Stimulated activated memory B cell treated with anti-CD40 and anti-IgM and Interleukin-4, amounts not matched to agents 10 μg/mL and 1 μg/mL and 100 μg/mL, for 72 hours (primary cell): ENCODE measurements at places on chromosomes 1 and 21.

DNA sequence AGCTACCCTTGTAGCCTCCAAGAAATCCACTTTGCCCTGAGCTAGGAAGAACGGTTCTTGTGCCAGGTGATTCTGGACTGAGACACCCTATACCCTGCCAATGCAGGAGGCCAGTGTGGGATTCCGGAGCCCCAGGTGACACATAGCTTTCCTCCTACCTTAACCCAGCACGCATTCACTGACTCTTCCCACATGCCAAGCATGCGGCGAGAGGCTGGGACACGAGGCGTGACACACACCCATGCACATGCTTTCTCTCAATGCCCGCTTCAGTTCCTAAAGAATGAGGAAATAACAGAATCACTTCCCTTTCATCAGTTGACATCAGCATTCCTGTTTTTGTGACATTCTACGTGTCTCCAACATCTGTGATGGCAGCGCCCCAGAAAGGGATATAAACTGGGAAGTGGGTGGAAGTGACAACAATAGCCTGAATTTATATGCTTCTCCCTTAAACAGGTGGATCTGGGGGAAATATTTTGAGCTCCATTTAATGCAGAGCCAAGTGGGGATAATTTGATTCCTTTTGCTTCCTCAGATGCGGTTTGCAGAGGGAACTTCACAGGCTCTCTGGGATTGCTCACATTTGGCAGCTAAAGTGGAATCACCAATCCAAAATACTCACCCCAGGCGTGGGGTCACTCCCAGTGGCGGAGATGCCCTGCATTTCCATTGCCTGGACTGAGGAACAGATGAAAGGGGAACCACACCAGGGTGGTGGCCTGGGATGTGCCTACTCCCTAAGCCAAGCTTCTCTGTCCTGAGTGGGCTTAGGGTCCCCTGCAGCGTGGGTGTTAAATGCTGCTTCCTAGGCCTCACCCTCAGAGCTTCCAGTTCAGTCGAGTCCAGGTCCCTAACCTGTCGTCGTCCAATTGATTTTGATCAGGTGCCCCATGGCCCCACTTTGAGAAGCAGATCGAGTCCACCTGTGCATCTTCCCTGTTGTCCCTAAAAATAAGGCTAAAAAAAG is 445.1 kb downstream of the SIPA1L2 start:
- ATAC-seq, result no peak

GRCh38 chr1:47483651-47484050 is 45.8 kb downstream of the FOXD2 start:
- ATAC-seq, result no peak

GRCh38 chr1:227603327-227603726 is 40.0 kb downstream of the ZNF678 start:
- ATAC-seq, result no peak

- no peak for ATAC-seq
These were observed 5.3 kb upstream of the DPT start for GRCh38 chr1:168734271-168734670.

GRCh38 chr1:232932486-232933425 is 17.7 kb upstream of the NTPCR start:
- ATAC-seq, result no peak

DNA sequence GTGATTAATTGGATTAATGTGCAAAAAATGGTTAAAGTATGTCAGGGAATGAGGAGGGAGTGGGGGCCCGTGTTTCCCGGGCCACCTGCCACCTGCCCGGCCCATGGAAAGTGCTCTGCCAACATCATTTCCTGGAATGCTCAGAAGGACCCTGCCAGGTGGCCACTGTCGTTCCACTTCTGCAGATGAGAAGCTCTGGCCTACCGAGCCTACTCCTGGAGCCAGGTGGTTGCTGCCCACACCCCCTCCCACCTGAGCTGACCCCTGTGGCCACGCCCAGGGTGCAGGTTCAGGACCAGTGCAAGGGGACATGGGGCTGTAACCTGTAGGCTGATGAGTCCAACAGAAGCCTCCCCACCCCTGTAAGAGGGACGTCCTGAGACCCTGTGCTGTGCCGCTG is 99.7 kb downstream of the PRDM16 start:
- ATAC-seq, result no peak

DNA sequence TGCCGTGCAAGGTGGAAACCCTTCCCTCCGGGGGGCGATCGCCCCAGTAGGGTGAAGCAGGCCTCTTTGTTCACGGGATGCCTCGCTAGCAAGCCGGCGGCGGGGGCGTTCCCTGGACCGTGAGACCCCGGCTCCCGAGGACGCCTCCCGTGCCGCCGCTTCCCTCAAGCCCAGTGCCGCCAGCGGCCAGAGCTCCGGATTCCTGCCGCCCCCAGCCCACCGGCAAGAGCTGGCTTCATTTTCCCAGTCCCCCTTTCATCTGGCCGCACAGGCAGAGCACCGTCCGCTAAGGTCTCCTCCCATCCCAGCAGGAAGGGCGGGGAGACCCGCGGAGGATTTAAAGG is 16.3 kb downstream of the IER5 start:
- ATAC-seq, result peak; percentile 53

DNA sequence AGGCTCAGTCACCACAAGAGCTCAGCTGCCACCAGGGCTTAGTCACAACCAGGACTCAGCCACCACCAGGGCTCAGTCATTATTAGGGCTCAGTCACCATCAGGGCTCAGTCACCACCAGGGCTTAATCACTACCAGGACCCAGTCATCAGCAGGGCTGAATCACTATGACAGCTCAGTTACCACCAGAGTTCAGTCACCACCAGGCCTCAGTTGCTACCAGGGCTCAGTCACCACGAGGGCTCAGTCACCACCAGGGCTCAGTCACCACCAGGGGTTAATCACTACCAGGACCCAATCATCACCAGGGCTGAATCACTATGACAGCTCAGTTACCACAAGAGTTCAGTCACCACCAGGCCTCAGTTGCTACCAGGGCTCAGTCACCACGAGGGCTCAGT is 196.2 kb downstream of the NPHP4 start:
- no peak for ATAC-seq

- no peak for ATAC-seq
These were observed 395.6 kb upstream of the PBX1 start for GRCh38 chr1:164163289-164163849.

DNA sequence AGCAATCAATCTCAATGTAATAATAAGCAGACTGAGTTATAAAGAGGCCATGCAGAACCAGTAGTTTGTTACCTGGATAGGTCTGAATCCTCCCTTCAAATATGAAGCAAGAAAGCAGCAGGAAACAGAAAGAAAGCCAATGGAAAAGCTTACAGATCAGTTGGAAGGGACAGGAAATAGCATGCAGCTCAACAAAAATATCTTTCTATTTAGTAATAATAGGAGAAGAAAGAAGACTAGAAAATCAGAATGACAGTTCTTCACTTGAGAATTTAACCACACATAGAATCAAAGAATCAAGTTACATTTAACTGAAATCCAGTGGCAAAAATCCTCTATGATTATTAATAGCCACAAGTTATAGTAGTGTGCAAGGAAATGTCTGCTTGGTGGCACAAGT is 194.4 kb downstream of the EIF4G3 start:
- ATAC-seq, result no peak

DNA sequence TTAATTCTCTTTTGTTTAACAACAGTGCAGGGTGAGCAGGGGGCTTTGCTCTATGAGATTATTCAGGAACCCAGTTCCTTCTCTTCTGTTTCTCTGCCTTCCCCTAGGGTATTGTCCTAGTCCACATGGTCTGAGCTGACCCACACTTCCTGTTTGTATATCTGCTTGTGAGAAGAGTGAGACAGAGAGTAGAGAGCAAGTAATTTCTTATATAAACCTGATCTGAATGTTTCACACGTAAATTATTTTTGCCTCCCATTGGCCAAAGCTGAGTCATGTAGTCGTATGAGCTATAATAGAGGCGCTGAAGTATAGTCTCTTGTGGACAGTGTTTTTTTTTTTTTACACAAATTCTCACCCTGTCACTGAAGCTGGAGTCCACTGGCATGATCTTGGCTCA is 134.2 kb upstream of the SERTAD4 start:
- no peak for ATAC-seq

GRCh38 chr21:21196087-21196486 is 197.9 kb downstream of the NCAM2 start:
- ATAC-seq, result peak; percentile 34

GRCh38 chr1:54956726-54957125 is 23.7 kb upstream of the TMEM61 start:
- ATAC-seq, result no peak

- ATAC-seq, result no peak
These were observed 54.4 kb downstream of the SLC9A1 start for GRCh38 chr1:27100335-27101053.

GRCh38 chr1:201655243-201655642 is 116.3 kb downstream of the NAV1 start:
- ATAC-seq, result no peak

DNA sequence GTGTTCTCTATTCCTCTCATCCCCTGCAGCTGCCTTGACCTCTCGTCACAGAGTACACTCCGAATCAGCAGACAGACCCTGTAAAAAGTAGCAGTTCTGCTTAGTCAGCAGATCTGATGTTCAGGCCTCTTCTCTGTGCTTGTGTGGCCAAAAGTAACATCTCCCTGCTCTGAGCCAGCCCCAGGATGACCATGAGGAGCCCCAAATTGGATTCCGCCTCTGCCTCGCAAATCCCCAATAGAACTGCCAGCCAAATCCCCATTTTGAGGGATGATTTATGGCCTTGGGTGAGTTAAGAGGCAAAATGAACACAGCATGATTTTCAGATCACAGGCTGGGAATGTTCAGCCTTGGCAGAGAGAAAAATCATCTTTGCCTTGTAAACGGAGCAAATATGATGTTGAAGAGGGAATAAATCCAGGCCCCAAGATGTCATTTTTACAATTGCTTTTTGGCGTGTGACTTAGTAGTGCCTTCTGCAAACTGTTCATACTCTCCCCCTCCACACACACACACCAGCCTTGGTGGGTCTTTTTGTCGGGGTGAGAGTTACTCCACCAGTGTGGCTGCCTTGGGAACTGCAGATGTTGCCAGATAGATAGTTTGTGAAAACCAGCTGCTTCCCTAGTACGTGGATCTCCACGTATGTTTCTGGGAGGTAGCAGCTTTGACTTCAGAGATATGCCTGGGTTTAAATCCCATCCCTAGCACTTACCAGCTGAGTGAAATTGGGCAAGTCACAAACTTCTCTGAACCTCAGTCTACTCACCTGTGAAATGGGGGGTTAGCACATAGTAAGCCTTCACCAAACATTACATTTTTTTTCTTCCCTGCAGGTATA is 77.8 kb downstream of the MAN1C1 start:
- no peak for ATAC-seq

- ATAC-seq, result peak; percentile 95
These were observed 450.7 kb downstream of the PTPRC start for GRCh38 chr1:199089393-199090122.

DNA sequence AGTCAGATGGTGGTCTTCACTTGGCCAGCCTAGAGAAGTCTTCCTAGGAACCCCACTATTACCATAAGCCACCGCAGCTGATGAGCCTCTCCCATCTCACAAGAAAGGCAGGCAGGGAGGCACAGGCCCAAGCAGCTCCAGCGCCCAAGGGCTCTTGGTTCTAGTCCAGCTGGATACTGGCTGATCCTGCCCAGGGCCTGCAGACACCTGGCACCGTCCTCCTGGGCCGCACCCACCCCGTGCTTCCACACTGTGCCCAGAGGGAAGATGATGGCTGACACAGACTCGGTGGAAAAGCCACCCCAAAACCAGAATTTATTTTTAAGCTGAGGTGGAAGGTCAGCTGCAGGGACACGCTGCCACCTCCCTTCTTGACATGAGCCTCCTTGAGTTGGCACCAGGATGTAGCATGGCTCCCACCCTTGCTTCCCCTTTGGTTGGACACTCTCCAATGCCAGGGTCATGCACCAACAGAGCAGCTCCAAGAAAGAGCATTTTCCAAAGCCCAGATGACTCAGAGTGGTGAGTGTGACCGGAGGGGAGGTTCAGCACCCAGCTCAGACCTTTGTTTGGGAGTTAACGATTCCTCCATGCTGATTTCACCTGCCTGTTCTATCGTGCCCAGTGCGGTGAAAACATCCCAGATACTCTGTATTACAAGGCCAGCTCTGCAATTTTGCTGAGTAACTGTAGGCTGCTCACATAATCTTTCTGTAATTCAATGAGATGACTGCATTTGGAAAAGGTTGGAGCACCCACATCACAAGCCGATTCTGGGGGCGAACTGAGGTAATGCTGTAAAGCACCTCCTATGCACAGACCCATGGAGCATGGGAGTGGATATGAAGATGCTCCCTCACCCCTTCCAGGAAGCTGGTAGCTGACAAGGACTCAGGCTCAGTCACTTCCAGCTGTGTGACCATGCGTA is 63.1 kb upstream of the SLC2A1 start:
- ATAC-seq, result no peak

DNA sequence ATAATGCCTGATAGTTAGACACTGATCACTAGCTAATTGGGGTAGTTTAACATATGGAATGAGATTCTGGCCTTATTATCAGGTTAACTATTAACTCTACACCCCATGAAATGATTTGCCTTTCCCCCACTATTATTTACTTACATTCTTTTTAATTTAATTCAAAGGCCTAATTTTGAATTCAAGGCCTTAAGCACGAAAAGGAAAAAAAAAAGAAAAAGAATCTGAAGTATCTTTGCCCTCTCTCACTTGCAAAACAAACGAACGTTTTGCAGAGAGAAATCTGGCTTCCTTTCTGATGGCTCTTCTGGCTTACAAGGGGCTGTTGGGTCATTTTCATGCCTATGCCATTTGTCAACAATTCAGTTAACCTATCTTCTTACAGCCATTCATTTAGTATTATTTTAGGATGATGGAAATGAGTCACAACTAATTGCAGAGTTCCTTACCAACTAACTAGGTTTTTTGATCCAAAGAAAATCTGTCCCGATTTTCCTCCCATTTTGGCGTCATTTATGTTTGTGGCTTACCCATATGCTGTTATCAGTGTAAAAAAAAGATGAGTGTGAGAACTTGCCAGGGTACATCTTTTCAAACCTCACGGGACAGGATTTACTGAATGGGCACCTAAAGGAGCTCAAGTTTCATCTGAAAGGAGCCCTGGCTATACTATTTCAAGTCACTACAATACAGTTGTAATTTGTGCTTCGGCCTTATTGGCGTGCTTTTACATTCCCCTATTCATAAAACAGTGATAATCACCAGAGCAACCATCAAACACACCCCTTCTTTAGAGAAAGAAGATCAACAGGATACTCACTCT is 1.9 kb upstream of the ERRFI1 start:
- ATAC-seq, result no peak

DNA sequence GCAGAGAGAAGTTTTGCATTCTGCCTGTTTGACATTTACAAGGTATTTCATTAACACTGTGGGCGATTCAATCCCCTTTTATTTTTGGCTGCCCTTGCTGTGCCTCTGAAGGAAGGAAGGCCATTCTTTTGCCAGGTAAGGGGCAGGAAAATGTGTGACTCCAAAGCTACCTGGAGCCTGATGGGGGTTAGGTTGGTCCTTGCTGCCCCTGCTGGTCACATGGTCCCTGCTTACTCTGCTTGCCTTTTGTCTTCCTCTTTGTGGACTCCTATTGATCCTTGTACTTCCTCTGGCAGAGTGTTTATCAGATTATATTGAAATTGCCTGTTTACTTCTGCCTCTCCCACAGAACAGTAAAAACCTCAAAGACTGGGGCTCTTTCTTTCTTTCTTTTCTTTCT is 65.7 kb downstream of the ST6GALNAC3 start:
- no peak for ATAC-seq

- no peak for ATAC-seq
These were observed 25.4 kb upstream of the LMX1A start for GRCh38 chr1:165381745-165382505.

- ATAC-seq, result peak; percentile 81
These were observed 6.6 kb upstream of the SMIM12 start for GRCh38 chr1:34865981-34866761.

- peak; percentile 50 for ATAC-seq
These were observed 11.6 kb downstream of the TINAGL1 start for GRCh38 chr1:31587720-31588423.

- no peak for ATAC-seq
These were observed 8.4 kb downstream of the UBASH3A start for GRCh38 chr21:42411891-42412635.

- ATAC-seq, result no peak
These were observed 84.6 kb upstream of the SSX2IP start for GRCh38 chr1:84774669-84775534.
